ENCODE measurements at places on chromosomes 13 and 19.
A peak's percentile ranks its signal among the peaks of the same experiment; 100 is the strongest.

DNA sequence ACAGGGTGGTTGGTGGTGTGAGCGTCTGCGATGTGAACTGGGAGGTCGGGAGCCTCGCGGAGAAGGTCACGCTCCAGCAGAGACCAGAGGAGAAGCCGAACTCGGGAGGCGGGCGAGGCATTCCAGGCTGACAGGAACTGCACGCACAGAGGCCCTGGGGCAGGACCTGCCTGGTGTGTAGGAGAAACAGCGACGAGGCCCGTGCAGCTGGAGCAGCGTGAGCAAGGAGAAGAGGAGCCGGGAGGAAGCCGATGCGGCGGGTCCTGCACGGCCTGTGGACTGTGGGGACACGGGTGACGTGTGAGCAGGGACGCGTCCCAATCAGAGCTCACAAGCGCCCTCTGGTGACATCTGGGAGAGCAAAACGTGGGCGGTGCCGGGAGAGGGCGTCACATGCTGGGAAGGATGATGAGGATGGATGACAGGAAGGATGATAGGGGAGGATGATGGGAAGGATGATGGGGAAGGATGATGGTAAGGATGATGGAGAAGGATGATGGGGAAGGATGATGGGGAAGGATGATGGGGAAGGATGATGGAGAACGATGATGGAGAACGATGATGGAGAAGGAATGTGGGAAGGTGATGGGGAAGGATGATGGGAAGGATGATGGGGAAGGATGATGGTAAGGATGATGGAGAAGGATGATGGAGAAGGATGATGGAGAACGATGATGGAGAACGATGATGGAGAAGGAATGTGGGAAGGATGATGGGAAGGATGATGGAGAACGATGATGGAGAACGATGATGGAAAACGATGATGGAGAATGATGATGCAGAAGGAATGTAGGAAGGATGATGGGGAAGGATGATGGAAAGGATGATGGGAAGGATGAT lies 16.1 kb upstream of the MADCAM1 start:
- DNase-seq = peak; percentile 76

DNA sequence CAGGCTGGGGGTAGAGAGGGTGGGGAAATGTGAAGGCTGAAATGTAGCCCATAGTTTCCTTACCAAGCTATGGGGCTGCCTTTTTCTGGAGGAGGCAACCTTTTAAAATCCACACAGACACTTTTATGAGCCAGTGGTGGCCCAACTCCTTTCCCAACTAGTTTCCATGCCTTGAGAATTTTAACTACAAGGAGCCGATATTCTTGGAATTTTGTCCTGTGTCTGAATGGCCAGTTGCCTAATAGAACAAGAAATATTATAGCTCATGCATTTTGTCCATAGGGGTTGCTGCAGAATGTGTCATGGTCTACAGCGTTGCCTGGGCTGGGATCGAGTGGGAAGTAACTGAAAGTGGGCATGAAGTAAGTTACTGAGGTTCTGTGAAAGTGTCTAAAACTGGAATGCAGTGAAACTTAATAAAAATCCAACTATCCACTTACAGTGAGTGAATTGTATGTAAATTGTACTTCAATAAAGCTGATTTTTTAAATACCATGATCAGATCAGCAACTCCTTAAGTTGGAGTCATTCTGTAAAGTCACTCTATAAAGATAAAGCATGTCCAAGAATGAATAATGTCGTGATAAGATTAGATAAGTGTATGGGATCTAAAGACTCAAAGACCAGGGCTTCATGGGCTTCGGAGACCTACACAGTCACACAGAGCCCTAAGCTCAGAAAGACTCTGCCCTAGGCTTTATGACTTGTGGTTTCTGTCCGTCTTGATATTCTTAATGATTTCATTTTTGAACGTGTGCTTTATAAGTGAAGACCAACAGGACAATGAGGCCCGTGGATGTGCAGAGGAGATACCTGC lies 122.6 kb upstream of the FNDC3A start:
- DNase-seq = no peak

DNA sequence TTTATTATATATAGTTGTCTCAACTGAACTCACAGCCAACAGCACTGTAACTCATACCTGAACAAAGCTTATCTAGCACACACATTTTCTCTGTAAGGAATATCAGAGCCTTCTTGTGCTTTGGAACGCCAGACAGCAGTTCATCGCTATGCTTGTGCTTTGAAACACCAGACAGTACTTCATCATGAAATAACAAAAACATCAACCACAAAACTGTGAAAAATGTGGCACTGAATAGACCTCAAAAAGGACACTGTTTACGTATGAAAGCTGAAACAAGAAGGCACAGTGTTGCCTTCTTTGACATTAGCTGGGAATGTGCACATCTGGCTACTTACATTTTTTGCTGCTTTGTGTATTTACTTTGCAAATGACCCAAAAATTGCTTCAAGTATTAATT lies 160.2 kb downstream of the PDS5B start:
- no peak for DNase-seq

- DNase-seq = no peak
These were observed 153.1 kb downstream of the LACC1 start for GRCh38 chr13:44032802-44033201.

DNA sequence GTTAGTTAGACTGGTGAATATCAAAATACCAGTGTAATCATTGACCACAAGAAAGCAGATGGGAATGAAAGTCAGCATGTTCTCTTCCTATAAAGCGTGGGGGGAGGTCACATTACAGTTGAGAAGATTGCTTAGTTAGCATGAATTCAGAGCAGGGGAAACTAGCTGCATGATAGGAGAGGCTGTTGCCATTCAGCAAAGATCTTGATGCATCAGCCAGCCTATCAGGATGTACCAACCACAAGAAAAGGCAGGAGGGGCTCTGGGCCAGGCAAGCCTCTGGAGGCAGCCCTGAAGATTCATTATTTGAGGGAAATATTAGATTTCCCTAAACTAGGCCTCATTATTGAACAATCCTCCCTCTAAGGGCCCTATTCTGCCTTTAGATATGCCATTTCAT lies 5.0 kb upstream of the MTMR6 start:
- peak; percentile 32 for DNase-seq

DNA sequence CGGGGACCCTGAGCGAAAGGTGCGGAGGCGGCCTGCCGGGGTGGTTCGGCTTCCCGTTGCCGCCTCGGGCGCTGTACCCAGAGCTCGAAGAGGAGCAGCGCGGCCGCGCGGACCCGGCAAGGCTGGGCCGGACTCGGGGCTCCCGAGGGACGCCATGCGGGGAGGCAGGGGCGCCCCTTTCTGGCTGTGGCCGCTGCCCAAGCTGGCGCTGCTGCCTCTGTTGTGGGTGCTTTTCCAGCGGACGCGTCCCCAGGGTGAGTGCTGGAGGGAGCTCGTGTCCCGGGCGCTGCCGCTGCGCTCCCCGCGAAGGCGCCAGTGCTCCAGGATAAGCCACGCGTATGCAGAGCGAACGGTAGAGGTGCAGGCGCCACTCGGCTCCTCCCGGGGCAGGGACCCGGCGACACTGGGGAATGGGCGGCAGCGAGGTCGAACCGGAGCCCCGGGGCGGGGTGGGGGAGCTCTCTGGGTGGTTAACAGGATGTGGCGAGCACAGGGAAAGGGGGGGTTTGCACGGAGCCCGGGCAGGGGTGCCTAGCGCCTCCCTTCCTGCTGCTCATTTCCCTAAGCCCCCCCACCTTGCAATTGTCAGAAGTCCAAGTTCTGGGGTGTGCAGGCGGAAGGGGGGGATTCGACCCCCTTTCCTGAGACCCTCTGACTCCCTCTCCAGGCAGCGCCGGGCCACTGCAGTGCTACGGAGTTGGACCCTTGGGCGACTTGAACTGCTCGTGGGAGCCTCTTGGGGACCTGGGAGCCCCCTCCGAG lies at the start of gene IL27RA:
TSS of gene IL27RA (plus strand) at position 44 of the 762 bp plus-strand sequence. CDS start at position 155, 111 bp downstream.
- peak; percentile 73 for DNase-seq

- no peak for DNase-seq
These were observed 25.4 kb upstream of the GPR12 start for GRCh38 chr13:26785838-26786630.

DNA sequence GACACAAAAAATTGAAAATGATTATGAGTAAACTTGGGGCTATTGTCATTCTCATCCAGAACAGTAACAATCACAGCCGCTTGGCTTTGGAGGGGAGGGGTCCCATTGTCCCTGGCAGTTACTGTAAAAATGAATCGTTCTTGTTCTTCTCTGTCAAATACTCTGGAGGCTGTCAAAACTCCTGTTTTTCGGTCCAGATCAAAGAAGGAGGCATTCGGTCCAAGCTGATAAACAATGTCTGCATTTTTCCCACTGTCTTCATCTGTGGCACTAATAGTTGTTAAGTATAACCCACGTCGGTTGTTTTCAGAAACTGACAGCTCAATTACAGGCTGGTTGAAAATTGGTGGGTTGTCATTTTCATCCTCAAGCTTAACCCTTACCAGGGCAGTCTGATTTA lies 3.4 kb downstream of the PCDH9 start:
- DNase-seq = no peak

DNA sequence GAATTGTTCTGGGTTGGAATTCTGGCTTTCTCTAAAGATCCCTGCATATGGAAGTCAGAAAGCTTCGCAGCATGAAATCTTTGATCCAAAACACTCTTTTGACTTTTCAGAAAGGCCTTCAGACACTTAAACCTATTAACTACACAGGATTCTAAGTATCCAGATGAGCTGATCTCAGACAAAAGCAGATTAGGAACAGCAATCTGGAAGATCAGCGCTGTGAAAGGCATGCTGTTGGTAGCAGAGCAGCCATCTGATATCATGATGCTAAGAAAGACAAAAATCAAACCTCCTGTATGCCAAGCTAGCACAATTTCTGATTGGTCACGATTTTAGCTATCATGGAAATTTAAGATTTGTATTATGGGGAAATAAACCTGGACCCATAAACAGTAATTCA lies 589.9 kb downstream of the GPC5 start:
- DNase-seq = no peak

GRCh38 chr13:80030491-80030890 lies 310.4 kb downstream of the SPRY2 start:
- no peak for DNase-seq

DNA sequence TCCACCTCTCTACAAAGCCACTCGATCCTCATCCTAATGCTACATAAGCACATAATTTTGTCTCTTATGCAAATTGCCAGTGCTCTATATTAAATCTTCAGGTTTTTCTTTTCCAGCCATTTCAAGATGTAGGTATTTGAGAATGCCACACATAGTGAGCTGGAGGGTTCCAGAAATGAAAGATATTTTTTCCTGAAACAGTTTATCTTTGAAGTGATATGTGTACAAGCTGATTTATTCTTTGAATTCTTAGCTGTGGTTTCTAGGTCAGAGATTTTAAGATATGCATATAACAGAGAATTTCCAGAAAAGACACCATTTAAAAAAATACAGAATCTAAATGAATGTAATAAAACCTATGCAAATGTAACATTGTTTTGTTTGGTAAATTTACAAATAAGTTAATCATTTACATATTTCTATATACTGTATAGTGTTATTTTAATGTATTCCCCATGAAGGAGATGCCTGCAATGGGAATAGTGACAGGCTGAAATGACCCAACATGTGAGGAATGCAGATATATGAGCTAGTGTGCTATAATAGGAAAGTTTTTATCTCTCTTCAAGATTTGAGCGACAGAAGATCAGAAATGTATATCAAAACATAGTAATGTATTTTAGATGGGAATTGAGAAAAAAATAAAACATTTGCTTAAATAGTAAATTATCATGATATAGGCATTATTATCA lies 570.2 kb downstream of the SLITRK1 start:
- DNase-seq = no peak

GRCh38 chr19:16715611-16716010 lies 4.0 kb upstream of the NWD1 start:
- DNase-seq = no peak

- DNase-seq = no peak
These were observed 3.7 kb downstream of the TEX29 start for GRCh38 chr13:111323950-111324651.

DNA sequence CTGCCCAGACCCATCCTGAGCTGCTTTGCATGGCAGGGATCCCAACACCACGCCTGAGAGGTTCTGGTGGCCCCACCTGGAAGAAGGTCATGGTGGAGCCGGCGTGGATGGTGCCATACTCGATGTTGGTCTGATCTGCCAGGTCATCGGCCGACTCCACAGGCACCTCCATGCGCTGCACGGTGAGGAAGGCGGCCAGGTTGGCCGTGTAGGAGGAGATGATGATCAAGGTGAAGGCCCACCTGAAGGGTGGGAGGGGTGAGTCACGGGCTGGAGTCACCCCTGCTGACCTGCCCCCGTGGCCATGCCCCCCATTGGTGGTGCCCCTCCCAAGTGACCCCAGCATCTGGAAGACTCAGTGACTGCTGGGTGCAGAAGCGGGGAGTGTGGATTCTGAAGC lies 12.5 kb upstream of the ATP1A3 start:
- no peak for DNase-seq

GRCh38 chr13:44744880-44745633 lies 168.9 kb upstream of the TSC22D1 start:
- DNase-seq = no peak

- no peak for DNase-seq
These were observed 30.9 kb upstream of the KCTD12 start for GRCh38 chr13:76917095-76917494.

DNA sequence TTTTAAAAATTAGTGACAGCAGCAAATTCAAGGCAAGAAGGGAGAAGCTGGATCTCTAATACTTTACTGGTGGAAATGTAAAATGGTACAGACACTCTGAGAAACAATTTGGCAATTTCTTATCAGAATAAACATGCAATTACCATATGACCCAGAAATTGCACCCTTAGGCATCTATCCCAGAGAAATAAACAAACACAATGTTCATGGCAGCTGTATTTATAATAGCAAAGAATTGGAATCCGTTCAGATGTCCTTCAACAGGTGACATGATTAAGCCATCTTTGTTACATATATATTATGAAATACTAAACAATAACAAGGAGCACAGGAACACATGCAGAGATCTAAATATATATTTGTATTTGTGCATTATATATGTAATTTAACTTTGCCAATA lies 756.5 kb downstream of the SLITRK1 start:
- no peak for DNase-seq

DNA sequence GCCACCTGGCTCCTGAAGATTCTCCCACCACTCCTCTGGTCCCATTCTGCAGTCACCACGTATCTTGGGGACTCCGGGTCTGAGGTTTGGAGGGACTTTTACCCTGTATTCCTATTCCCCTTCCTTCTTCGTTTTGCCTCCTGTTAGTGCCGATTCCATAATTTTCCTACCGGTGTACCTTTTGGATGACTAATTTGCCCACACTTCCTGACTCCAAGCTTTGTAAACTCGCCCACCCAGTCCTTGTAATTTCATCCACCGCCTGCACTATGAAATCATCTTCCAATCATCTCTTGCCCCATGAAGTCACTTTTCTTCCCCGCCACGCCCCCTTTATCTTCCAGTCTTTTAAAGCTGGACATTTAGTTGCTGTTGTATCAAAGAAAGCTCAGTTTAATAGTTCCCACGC lies 572 bp downstream of the UCHL3 start:
- DNase-seq = peak; percentile 45

- no peak for DNase-seq
These were observed 16.9 kb upstream of the ZNF254 start for GRCh38 chr19:24069905-24070657.

- DNase-seq = no peak
These were observed 43.7 kb upstream of the HMGB1 start for GRCh38 chr13:30509254-30510050.
